ENCODE measurements at places on chromosomes 3 and 15.

DNA sequence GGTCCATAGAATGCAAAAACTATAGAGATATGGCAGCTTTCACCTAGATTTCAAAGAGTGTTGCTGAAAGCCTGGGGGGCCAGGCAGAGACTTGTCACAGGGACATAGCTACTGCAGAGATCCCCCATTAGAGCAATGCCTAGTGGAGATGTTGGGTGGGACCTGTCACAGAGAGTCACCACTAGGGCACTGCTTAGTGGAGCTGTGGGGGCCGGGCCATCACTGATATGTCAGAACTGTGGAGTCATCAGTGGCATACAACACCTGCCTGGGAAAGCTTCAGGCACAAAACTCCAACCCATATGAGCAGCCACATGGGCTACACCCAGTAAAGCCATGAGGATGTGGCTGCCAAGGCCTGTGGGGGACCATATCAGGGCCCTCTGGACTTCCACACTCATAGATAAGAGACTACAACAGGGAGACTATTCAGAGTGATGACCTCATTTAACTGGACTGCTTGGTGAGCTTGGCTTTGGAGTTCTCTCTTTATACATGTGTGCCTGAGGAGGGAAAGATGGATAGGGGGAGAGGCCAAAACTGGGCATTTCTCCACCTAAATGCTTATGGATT, 176.3 kb downstream of the ZNF621 start:
- DNase-seq, result no peak

GRCh38 chr15:40902605-40903561, 8.6 kb downstream of the VPS18 start:
- no peak for DNase-seq

DNA sequence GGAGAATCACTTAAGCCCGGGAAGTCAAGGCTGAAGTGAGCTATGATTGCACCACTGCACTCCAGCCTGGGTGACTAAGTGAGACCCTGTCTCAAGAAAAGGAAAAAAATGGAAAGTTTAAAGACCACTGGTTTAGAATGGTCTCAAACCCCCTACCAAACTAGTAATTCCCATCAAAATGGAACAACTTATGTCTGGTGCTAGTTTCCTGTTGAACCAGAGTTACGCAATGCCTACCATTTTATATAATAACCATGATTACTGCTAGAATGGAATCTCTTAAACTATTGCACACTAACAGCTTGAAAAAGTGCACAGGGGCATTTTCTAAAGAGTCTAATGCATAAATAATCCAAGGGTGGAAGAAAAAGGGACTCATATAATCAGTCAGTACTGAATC, 43.6 kb downstream of the DMXL2 start:
- no peak for DNase-seq

- peak; percentile 43 for DNase-seq
Observed at GRCh38 chr3:177057768-177058167, 139.5 kb downstream of the TBL1XR1 start.

- DNase-seq, result no peak
Observed at GRCh38 chr15:86644339-86644738, 564.7 kb downstream of the AGBL1 start.

DNA sequence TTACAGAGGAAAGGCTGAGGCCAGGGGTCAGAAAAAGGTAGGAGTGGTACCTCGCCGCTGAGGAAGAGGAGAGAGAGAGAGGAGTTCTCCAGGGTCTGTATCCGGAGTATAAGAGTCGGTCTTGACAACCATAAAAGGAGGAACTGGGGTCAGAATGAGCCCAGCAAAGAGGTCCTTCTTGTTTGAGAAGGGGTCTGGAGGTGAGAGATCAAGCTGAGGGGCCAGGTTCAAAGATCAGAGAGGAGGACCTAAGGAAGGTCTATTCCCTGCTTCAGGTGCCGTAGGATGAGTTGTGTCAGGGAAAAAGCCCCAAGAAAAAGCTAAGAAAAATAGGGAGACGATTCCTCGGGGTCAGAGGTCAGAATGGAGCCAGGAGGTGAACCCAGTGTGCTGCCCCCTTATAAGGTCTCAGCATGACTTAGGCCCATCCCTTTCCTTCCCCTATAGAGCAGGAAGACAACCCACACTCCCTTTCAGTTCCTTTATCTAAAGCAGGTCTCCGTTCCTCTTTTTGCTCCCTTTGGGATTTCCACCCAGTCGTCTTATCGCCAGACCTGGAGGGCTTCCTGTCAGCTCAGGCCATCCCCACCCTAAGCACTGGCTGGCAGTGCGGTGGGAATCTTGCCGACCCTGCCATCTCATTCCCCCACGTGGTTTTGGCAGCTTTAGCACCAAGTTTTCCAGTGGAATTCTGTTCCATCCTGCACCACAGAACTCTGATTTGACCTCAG, 651 bp downstream of the MTMR14 start:
- DNase-seq, result peak; percentile 35

- no peak for DNase-seq
Observed at GRCh38 chr3:57451150-57451846, 92.8 kb downstream of the DNAH12 start.

- DNase-seq, result no peak
Observed at GRCh38 chr15:75598361-75598760, 19.2 kb upstream of the PTPN9 start.

DNA sequence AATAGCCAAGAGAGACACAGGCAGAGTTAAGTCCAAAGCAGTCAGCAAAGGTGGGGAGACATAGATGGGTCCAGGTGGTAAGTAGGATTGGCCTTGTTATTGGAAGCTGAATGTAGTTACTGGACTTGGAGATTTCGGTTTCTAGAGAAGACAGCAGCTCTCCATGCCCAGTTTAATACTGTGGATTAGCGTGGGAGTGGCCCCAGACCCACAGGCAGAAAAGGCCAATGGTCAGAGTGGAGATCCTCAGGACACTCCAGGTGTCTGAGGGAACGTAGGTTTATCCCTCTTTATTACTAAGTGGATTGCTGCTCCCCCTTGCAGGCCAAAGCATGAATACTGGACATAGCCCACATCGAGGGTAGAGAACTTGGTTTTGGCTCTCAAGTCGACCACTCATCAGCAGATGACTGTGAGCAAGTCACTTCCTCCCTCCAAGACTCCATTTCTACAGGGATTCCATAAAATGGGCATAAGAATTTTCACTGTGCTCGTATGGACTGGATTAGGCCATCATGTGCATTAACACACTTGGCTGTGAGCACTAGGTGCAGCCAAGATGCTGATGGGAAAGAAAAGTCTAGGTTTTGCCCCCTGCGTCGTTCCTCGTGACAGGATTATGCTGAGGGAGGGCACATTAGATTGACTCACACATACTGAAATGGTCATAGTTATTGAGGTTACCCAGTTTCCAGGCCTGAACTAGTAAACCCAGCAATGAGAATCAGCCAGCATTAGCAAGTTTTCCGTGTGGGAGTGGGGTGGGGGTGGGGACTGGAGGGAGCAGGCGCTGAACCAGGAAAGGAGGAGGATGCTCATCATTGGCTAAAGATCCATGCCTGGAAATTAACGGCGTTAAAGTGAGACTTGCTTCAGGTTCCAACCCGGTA, 225.2 kb upstream of the TPRG1 start:
- no peak for DNase-seq

DNA sequence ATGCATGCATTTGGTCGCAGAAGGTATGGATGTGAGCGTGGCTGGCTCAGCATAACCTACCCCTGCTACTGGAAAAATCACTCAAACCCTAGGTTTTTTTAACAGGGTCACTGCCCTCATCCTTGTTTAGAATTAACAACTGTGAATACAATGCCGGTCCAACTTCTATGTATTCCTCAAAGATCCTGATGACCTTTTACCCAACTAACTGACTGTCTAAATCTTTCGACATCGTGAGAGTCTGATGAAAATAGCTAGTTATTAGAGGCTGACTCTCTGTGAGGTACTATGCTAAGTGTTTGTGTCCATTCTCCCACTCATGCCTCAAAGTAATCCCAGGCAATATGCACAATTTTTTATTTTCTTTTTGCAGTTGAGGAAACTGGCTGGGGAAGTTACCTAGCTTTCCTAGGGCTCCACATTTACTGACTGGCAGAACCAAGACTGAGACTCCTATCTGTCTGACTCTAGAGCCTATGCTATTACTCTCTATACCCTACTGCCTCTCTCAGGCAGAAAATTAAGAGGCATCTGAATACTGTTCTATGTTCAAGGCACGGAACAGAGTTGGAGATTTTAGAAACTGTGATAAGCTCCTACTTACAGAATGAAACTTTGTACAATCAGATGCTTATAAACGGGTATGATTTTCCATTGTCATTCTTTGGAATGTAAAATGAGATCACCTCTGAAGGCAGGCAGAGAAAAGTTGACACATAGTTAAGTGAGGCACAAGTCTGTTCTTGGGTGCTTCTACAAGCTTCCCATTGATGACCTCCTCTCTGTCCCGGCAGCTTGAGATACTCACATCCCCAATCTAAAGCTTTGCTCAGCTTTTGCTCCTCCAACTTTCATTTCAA, 56.4 kb downstream of the FILIP1L start:
- DNase-seq, result no peak

- no peak for DNase-seq
Observed at GRCh38 chr3:169787791-169788190, 14.6 kb downstream of the MYNN start.

DNA sequence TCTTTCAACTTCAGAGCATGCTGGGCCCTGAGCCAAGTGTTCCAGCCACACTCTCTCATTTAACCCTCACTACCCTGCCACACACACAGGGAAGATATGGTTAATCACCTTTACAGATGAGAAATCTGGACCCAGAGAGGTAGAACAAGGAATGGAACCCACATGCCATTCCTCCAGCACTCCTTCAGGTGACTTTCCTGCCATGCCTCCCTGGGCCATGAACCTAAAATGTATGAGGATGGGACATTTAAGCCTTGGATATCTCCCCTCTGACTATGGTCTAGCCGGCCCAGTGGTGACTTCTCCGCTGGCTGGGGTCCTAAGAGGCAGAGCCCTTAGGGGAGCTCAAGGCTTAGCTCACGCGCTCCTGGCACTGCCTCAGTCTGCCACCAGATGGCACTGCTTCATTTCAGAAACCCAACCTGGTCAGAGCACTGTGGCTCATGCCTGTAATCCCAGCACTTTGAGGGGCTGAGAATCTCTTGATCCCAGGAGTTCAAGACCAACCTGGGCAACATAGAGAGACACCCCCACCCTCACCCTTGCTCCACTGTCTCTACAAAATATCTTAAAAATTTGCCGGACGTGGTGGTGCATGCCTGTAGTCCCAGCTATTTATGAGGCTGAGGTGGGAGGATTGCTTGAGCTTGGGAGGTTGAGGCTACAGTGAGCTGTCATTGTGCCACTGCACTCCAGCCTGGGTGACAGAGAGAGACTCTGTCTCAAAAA, 2.2 kb upstream of the DCAF1 start:
- peak; percentile 82 for DNase-seq

- peak; percentile 36 for DNase-seq
Observed at GRCh38 chr3:131174752-131175151, 148.1 kb downstream of the NEK11 start.

DNA sequence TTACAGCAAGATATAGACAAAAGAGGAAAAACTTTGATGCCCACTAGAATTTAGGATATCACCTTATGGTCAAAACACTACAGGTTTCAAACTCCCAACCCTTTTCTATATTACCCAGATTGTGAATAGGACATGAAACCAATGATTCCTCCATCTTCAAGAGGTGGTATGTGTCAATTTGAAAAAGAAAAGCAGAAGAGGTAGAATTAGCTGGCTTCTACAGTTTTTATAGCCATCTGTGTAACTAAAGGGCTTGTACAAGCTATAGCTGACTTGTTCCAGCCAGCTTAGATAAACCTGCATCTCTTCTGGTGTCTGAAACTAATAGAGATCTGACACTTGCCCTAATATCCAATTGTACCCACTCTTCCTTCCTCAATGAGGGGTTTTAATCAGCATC, 24.9 kb upstream of the HGD start:
- DNase-seq, result no peak

- no peak for DNase-seq
Observed at GRCh38 chr3:16788440-16789056, 96.2 kb upstream of the PLCL2 start.

GRCh38 chr3:89025185-89025584, 82.2 kb upstream of the EPHA3 start:
- no peak for DNase-seq

- DNase-seq, result no peak
Observed at GRCh38 chr3:79246875-79247724, 520.7 kb downstream of the ROBO1 start.

- no peak for DNase-seq
Observed at GRCh38 chr3:174099724-174100123, 702.2 kb downstream of the NLGN1 start.
